CD4-positive, CD25-positive, alpha-beta regulatory T cell (primary cell): ENCODE measurements at places on chromosomes 11 and 22.

- DNase-seq = no peak
- no peak overlapping the region for H3K27ac ChIP-seq
- H3K4me1 ChIP-seq = no peaks in the 10 kb centered on the region
- no peak overlapping the region for H3K4me3 ChIP-seq
- no peaks in the 10 kb centered on the region for H3K27me3 ChIP-seq
Observed at GRCh38 chr11:16380941-16381568, 24.7 kb upstream of the SOX6 start.

- H3K27ac ChIP-seq = no peak overlapping the region
- DNase-seq = no peak
- H3K4me1 ChIP-seq = peaks cover 4% of the 10 kb centered on the region
Observed at GRCh38 chr22:17110791-17111550, 10.2 kb downstream of the TMEM121B start.

- peaks cover 10% of the 10 kb centered on the region for H3K36me3 ChIP-seq
- peaks cover 53% of the 10 kb centered on the region for H3K4me1 ChIP-seq
- peak overlapping the region; percentile 87 for H3K4me3 ChIP-seq
- DNase-seq = no peak
- H3K27ac ChIP-seq = peak overlapping the region; percentile 93
Observed at GRCh38 chr22:29267462-29267857, 321 bp downstream of the RHBDD3 start.

- H3K4me1 ChIP-seq = no peaks in the 10 kb centered on the region
- no peaks in the 10 kb centered on the region for H3K36me3 ChIP-seq
- H3K4me3 ChIP-seq = no peak overlapping the region
- peak; percentile 1 for DNase-seq
- no peaks in the 10 kb centered on the region for H3K27me3 ChIP-seq
Observed at GRCh38 chr11:132278801-132279574, 908.6 kb downstream of the NTM start.

DNA sequence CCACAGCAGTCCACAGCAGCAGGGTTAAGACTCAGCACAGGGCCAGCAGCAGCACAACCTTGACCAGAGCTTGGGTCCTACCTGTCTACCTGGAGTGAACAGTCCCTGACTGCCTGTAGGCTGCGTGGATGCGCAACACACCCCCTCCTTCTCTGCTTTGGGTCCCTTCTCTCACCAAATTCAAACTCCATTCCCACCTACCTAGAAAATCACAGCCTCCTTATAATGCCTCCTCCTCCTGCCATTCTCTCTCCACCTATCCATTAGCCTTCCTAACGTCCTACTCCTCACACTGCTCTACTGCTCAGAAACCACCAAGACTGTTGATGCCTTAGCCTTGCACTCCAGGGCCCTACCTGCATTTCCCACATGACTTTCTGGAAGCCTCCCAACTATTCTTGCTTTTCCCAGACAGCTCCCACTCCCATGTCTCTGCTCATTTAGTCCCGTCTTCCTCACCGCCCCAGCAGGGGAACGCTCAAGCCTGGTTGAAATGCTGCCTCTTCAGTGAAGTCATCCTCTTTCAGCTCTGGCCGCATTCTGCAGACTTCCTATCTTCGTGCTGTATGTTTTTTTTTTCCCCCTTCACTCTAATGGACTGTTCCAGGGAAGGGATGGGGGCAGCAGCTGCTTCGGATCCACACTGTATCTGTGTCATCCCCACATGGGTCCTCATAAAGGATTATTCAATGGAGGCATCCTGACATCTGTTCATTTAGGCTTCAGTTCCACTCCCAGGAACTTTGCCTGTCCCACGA is 3.3 kb downstream of the IL18BP start:
- H3K36me3 ChIP-seq = peaks cover 54% of the 10 kb centered on the region
- no peak overlapping the region for H3K4me3 ChIP-seq
- H3K27ac ChIP-seq = no peak overlapping the region
- no peak for DNase-seq

DNA sequence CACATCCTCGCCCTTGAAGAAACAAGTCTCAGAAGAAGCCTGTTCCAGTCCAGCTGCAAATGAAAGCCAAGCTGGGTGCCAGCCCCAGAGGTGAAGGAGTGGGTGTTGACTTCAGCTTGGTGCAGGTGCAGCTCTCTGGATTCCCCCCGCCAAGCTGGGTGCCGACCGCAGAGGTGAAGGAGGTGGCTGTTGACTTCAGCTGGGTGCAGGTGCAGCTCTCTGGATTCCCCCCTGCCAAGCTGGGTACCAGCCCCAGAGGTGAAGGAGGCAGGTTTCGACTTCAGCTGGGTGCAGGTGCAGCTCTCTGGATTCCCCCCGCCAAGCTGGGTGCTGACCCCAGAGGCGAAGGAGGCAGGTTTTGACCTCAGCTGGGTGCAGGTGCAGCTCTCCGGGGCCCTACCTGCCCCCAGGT is 1234.0 kb downstream of the TBC1D22A start:
- no peaks in the 10 kb centered on the region for H3K27me3 ChIP-seq
- no peak overlapping the region for H3K27ac ChIP-seq
- H3K4me3 ChIP-seq = no peak overlapping the region
- DNase-seq = no peak
- no peaks in the 10 kb centered on the region for H3K36me3 ChIP-seq

DNA sequence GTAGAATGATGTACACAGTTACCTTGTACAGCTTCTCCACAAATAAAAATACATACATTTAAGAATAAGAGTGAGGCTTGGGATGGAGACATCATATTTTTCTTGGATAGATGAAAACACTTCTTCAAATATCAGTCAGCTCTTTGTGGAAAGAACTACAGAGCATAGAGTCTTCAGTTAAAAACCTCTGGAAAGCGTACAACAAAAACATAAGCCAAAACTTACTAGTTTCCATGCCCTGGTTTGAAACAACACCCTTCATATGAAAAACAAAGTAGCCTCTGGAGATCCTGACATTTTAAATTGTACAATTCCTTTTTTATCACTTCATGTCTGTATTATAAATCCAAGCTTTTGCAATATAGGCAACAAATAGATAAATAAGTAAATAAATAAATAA is 7.0 kb upstream of the CEP126 start:
- no peak overlapping the region for H3K4me3 ChIP-seq
- no peak overlapping the region for H3K27ac ChIP-seq
- H3K36me3 ChIP-seq = no peaks in the 10 kb centered on the region
- no peaks in the 10 kb centered on the region for H3K4me1 ChIP-seq

DNA sequence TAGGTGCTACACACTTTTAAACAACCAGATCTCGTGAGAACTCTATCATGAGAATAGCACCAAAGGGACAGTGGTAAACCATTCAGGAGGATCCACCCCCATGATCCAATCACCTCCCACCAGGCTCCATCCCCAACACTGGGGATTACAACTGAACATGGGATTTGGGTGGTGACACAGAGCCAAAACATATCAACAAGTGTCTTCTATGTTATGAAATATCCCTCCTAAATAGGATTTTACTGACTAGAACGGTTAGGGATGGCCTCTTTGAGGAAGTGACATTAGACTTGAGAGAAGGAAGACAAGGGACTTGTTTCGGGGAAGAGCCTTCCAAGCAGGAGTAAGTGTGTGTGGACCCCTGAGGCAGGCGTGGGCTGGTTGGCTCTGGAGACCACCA is 11.9 kb upstream of the MRPL11 start:
- no peaks in the 10 kb centered on the region for H3K4me1 ChIP-seq
- no peak overlapping the region for H3K4me3 ChIP-seq
- H3K27ac ChIP-seq = no peak overlapping the region

DNA sequence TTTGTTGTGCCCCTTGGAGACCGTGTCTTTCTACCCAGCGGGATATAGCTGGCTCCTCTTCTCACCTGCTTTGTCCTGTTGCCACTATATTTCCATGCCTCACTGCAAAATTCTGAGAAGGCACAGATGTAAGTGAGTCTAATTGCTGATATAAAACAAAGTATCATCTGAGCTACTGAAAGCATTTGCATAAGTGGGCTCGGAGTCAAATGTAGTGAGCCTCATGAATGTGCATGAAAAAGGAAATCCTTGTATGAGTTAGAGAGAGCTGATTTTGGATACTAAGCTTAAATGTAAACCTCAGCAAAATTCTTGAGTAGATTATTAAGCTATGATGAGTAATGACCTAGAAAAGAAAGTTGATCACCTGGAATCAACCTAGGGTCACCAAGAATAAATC is 13.9 kb downstream of the OVCH2 start:
- H3K36me3 ChIP-seq = no peaks in the 10 kb centered on the region
- peaks cover 16% of the 10 kb centered on the region for H3K27me3 ChIP-seq
- no peak overlapping the region for H3K4me3 ChIP-seq
- H3K27ac ChIP-seq = no peak overlapping the region
- H3K4me1 ChIP-seq = no peaks in the 10 kb centered on the region

DNA sequence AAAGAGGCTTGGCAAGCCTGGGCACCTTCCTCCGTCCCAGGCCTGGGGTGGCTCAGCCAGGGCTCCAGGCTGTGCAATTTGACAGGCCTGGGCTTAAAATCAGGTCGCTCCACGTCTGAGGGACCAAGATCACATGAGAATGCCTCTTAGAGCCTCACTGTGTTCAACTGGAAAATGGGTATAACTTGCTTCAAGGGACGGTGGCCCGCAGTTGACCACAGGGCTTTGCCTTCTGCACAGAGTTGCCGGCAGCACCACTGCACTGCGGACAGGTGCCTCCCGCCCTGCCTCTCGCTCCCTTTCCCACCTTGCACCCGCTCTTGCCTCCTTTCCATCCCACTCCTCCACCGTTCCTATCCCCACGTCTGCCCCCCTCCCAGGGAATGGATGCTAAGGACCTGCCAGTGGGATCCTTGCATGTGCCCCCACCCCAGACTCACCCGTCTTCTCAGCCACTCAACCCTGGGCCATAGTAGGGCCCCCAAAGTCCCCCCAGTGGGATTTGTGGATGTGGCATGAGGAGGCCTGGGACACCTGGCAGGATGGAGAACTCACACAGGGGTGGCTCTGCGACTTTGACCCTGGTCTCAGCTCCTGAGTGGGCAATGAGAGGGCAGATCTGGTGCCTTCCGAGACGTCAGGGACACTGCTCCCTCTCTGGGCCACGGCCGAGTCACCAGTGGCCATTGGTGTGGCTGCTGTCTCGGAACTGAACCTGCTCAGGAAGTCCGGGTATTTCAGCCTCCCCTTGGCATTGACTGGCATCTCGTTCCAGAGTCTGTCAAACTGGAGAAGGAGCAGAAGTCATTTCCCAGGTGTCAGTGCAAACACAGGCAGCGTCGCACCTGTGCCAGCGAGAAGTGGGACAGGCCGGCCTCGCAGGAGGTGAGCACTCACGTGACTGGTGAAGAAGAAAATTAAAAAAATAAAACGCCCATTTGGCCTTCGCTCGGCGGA is 128.0 kb downstream of the MPPED1 start:
- no peaks in the 10 kb centered on the region for H3K36me3 ChIP-seq
- H3K4me1 ChIP-seq = no peaks in the 10 kb centered on the region
- no peak overlapping the region for H3K27ac ChIP-seq
